Cardiac fibroblast (primary cell): ENCODE measurements at places on chromosomes 5 and 9.

DNA sequence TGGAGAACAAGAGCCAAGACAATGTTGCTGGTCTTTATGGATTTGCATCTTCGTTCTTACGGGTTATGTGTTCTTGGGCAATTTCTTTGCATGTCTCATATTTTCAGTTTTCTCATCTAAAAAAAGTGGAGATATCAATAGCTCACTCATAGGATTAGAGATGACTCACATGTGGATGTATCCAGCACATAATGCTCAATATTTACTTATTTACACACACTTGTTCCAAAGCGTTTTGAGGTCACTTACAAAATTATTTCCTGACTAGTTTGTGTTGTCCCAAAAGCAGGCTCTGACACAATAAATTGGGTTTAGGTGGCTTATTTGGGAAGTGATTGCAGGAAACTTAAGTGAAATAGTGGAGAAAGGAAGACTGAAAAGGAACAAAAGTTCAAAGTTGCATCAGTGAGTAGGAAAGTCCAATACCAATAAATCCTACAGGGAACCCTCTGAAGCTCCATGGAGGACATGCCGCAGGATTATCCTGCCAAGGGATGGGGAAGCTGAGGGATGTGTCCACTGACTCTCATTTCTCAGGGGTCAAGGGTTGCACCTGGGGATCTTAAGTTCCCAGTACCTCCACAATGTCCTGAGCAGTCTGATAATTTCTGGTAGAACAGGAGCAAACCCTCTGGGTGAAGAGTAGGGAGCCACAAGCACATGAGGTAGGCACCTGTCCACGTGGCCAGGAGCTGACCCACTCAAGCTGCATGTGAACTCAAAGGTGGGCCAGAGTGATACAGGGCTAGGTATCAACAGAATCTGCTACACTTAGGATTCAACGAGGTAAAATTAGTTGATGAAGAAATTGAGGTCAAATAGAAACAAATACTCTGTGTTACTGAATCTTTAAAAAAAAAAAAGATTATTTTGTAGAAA, 37.4 kb upstream of the SLC44A1 start:
- peak; percentile 57 for DNase-seq

GRCh38 chr9:133874060-133874657, 118.0 kb downstream of the VAV2 start:
- DNase-seq: peak; percentile 45

GRCh38 chr9:105282870-105283621, 38.6 kb downstream of the SLC44A1 start:
- no peak for DNase-seq

DNA sequence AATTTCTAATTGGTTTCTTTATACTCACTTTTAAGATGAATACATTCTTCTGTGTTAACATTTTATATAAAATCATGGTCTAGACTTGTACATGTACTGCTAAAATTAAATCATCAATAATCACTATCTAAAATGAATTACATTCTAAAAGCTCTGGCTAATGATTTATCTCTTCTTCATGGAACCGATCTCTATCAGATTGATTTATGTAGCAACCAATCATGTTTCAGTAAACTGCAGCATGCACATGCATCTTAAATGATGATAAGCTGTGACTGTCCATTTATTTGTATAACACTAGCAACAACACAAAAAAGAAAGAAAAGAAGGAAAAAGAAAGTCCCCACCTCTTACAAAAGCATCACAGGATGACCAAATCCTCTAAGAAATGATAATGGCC, 669.2 kb downstream of the NR2F1-AS1 start:
- no peak for DNase-seq

- no peak for DNase-seq
Observed at GRCh38 chr9:85114799-85115198, 445.3 kb downstream of the NTRK2 start.

- DNase-seq: no peak
Observed at GRCh38 chr5:9428272-9428671, 117.6 kb downstream of the SEMA5A start.

DNA sequence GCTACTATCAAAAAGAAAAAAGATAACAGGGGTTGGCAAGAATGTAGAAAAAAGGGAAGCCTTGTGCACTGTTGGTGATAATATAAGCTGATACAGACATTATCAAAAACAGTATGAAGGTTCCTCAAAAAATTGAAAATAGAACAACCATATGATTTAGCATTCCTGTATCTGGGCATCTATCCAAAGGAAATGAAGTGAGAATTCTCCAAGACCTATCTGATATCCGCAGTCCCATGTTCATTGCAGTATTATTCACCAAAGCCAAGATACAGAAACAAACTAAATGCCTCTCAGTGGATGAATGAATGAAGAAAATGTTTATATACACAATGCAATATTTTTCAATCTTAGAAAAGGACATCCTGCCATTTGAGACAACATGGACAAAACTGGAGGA, 1943.3 kb downstream of the MAT2B start:
- no peak for DNase-seq

GRCh38 chr9:127919253-127919815, 2.5 kb upstream of the ST6GALNAC4 start:
- DNase-seq: peak; percentile 98

GRCh38 chr5:73218552-73219171, 45.7 kb downstream of the TMEM174 start:
- DNase-seq: peak; percentile 54

- peak; percentile 19 for DNase-seq
Observed at GRCh38 chr5:91955610-91956009, 572.5 kb upstream of the ARRDC3 start.

DNA sequence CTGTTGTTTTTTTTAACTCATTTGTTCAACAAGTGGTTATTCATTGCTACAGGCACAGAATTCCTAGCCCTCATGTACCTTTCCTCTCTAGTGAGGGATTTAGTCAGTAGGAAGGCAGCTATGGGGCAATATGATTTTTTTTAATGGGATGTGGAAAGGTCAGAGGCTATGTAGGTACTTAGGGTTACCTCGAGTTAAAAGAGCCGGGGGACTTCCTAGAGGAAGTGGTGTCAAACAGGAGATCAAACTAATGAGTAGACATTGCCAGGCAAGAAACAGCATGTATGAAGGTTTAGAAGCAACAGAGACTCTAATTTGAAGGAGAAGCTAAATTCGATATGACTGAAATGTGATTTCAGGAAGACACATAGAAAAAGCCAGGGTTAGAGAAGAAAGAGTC, 50.7 kb downstream of the ITGA2 start:
- no peak for DNase-seq

- no peak for DNase-seq
Observed at GRCh38 chr5:152990649-152991048, 499.8 kb upstream of the GRIA1 start.

DNA sequence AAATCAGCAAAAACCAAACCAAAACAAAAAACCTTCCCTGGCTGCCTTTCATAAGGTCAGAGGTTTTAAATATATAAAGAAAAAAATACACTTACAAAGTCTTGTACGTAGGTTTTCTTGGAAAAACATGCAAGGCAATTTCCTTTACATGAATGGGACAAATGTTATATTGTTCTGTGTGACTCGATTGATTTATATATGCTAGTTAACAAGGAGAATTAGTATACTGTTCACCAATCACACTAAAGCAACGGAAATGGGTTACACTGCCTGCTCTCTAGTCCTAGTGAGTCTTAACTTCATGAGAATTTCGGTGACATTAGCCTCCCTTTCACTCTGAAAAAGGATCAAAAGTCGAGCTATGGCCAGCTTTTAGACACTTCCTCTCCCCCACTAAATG, 5.5 kb downstream of the GDF9 start:
- DNase-seq: no peak

DNA sequence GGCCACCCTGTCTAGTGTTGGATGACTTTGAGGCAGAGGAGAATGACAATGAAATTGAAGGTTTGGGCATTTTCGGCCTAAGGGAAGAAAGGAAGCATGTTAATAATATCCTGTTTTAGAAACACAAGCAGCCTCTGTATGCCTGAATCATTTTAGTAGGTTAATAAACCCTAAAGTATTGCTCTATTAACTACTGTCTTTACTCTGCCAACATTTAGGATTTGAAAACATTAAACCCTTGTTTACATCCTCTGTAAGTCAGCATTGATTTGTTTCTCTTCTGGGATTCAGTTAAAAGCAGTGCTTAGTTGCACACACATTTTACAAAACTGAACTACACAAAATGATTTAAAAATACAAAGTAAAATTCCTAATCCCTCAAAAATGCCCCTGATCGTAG, 358.9 kb downstream of the ARRDC3 start:
- no peak for DNase-seq

DNA sequence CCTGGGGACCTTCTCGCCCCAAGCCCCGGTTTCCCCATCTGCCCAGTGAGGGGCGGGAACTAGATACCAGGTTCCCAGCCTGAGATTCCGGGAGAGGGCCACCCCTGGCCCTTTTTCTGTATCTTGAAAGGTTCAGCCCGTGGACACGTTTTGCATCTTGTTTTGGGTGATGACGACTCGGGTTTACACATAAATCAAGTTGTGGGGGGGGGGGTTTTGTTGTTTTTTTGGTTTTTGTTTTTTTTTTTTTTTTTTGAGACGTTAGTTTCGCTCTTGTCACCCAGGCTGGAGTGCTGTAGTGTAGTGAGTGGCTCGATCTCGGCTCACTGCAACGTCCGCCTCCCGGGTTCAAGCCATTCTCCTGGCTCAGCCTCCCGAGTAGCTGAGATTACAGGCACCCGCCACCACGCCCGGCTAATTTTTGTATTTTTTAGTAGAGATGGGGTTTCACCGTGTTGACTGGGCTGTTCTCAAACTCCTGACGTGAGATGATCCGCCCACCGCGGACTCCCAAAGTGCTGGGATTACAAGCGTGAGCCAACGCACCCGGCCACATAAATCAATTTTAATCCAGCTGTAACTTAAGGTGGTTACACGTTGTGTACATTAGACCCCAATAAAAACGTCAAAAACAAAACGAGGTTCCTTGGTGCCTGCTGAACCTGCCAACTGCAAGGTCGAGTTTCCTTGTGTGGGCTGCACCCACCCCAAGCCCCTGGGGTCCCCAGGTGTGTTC, 1.1 kb upstream of the BRD3 start:
- no peak for DNase-seq

- DNase-seq: peak; percentile 91
Observed at GRCh38 chr5:13985731-13986418, 41.4 kb upstream of the DNAH5 start.

DNA sequence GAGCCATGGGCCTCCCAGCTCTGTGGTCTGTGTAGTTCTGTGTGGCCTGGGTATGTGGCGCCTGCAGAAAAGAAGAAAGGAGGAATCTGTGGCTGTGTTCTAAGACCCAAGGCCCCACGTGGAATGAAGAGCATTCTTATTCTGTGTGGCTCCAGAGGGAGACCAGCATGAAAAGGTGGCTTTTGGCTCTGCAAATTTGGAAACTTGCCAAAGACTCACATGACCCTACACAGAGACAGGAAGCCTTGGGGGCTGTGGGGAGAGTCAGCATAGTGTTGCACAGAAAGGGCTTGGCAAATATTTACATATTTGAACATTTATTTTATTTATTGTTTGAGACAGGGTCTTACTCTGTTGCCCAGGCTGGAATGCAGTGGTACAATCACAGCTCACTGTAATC, 193.3 kb downstream of the TMEM38B start:
- no peak for DNase-seq

DNA sequence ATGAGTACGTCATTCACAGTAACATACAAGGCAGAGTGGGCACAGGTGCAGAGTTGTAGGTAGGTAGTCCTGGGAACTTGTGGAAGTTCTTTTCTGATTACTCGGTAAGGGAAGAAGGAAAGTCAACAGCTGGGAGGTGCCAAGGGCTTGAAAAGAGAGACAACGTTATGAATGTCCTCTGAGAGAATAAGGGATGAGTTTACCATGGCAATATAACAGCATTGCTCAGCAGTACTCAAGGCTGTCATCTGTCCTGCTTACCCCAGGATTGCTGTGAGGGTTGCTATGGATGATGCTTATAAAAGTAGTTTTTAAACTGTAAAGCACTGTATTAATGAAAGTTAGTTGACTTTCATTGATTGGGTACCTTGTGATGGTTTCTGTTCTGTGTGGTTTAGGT, 369.1 kb upstream of the SGCD start:
- no peak for DNase-seq

GRCh38 chr9:115456515-115456914, 338.6 kb upstream of the TNC start:
- no peak for DNase-seq

DNA sequence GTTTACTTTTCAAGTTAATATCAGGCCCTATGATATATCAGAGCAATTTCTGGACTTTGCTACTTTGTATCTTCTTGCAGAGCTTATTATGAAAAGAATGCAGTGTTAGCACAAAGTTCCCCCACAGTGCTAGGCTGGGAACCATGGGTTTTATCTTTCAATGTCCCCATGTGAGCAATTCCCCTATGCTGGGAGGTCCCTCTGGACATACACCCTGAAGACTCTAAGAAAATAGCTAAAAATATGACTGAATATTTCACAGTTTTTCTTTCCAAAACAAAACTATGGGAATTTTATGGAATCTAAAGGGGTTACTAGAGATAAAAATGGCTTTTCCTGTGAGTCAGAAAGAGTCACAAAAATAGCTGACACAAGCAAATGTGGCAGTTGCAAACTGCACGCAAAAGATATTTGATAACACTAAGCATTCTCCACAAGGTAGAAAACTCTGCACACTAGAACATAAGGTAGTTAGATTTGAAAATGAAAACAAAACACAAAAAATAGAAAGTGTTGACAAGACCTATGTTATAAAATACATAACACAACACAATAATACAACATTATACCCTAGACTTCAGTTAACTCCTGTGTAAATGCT, 487.5 kb upstream of the GRIN3A start:
- peak; percentile 3 for DNase-seq

GRCh38 chr5:134113363-134113889, 1.1 kb upstream of the TCF7 start:
- DNase-seq: no peak

DNA sequence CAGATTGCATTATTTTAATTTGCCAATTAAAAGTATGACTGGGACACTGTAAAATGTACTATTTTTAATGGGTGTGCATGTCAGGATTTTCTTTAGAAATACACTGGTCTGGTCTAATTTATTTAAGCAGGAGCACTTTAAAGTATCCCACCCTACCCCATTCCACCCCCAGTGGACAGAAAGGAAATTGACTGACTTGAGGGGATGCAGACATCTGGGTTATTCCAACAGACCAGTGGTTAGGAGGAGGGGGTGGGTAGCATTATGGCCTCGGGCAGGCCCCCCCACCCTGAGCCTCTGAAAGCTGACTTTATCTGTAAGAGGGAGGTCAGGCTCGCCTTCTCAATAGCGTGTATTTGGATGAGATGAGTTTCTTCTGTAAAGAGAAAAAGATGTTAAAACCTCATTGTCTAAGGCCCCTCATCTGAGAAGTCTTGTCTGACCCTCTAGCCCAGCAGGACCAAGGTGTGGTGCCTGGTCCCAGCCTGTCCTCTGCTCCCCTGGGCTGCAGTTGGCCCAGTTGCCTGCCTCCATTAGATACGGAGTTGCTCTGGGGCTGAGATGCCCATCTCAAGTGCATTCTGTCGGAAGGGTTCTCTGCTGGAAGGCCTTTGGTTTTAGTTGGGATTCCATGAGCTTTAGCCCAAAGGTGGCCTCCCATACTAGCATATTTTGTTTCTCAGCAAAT, 4.4 kb downstream of the HNRNPAB start:
- no peak for DNase-seq

GRCh38 chr9:112761912-112762655, 11.5 kb downstream of the SNX30 start:
- DNase-seq: no peak
